Activated naive CD8-positive, alpha-beta T cell treated with anti-CD3 and anti-CD28 coated beads, Interleukin-2, amount 50 U/mL, for 16 hours (primary cell): ENCODE measurements at places on chromosomes 3 and 15.

DNA sequence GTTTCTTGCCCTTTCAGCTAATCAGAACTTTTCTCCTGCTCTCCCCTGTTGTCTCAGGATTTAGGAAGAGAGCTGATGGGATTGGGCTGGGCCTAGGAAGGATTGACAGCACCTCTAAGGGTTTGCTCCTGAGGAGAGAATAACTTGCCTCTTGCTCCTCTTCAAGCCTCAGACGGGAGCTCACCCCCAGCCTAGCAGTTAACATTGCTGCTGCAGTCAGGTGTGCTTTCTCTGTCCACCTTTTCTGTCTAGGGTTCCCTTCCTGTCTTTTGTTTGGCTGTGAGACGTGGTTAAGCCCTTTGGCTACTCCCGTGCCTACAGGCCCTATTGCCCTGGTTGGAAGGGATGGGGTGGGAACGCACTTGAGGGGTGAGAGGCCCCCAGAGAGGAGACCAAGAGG, 20.1 kb downstream of the TMEM108 start:
- DNase-seq: no peak

- DNase-seq: no peak
Observed at GRCh38 chr3:129327510-129327909, 48.8 kb downstream of the HMCES start.

GRCh38 chr3:106985721-106986120, 391.5 kb upstream of the CCDC54 start:
- DNase-seq: no peak

GRCh38 chr3:50373146-50374051, 14.1 kb upstream of the TMEM115 start:
- DNase-seq: no peak

GRCh38 chr15:75346796-75347221, at the start of gene NEIL1:
NEIL1 (plus strand) TSS chr15:75347039; CDS start chr15:75348906, 1,867 bp downstream.
- DNase-seq: no peak

DNA sequence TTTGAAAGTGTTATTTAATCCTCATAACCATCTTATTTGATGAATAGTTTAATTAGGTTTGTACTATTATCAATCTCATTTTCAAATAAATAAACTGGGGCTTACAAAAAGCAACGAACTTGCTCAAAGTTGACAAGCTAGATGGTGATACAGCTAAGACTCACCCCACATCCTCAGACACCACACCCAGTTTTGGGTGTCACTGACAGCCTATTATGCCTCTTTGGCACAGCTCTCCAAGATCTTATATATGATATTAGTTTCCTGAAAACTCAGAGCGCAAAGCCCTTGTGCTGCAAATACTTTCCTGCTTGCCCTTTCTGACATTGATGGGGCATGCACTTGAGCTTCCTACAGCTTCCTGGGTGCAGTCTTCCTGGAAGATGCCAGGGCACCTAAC, 223.4 kb upstream of the GADL1 start:
- DNase-seq: no peak

GRCh38 chr15:68413363-68414205, 18.4 kb downstream of the ITGA11 start:
- no peak for DNase-seq

GRCh38 chr3:186185194-186185787, 76.4 kb upstream of the ETV5 start:
- DNase-seq: no peak

DNA sequence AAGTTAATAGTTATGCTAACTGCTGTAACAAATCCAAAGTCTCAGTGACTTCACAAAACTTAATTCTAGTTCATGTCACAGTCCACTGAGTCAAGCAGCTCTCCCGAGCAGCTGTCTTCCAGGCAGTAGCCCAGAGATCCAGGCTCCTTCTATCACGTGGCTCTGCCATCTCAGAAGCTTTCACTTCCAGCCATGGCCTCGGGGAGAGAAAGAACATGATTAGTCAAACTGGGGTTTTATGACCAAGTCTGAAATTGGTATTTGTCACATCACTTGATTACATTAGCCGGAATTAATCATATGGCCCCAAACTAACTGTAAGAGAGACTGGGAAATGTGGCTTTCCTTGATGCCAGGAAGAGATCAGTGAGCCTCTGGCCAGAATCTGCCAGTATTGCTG, 70.2 kb upstream of the DGKG start:
- no peak for DNase-seq

GRCh38 chr3:184485906-184486305, 75.7 kb upstream of the EPHB3 start:
- DNase-seq: no peak

GRCh38 chr3:194730365-194730764, 44.7 kb downstream of the FAM43A start:
- no peak for DNase-seq

GRCh38 chr15:33396475-33396874, 85.7 kb downstream of the RYR3 start:
- no peak for DNase-seq
